ENCODE measurements at places on chromosomes 7 and 10.

GRCh38 chr7:116673457-116673865 lies 1.5 kb downstream of the MET start:
- DNase-seq, result no peak

DNA sequence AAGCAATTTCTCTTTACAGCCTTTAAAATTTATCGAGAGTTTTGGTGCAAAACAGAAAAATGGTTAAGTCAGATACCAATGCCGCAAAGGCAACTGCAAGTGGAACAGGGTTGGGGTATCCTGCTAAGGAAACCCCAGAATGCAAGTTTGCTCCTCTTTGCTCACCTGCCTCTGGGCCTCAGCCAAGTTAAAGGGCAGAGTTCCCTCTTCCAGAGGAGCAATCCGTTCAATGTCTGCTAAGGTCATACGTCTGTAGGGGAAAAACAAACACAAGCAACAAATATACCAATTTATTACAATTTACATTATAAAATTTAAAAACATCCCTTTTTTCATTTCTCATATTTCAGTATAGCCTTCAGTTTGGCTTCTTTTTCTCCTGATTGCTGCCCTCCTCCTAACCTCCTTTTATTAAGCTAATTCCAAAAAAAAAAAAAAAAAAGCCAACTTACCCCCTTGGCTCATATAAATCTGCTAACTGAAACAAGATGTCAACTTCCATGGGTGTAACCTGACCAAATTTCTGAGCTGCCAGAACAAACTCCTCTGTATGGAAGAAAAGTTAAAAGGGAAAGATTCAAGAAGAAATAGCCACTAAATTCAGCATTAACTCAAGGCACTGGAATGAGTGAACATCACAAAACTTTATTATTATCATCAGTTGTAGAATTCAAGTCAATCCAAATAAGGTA lies 132.6 kb downstream of the SLC25A13 start:
- no peak for DNase-seq

- DNase-seq, result no peak
Observed at GRCh38 chr7:130377178-130377577, 3.1 kb upstream of the CPA1 start.

- DNase-seq, result no peak
Observed at GRCh38 chr10:58969576-58969975, 206.9 kb upstream of the PHYHIPL start.

DNA sequence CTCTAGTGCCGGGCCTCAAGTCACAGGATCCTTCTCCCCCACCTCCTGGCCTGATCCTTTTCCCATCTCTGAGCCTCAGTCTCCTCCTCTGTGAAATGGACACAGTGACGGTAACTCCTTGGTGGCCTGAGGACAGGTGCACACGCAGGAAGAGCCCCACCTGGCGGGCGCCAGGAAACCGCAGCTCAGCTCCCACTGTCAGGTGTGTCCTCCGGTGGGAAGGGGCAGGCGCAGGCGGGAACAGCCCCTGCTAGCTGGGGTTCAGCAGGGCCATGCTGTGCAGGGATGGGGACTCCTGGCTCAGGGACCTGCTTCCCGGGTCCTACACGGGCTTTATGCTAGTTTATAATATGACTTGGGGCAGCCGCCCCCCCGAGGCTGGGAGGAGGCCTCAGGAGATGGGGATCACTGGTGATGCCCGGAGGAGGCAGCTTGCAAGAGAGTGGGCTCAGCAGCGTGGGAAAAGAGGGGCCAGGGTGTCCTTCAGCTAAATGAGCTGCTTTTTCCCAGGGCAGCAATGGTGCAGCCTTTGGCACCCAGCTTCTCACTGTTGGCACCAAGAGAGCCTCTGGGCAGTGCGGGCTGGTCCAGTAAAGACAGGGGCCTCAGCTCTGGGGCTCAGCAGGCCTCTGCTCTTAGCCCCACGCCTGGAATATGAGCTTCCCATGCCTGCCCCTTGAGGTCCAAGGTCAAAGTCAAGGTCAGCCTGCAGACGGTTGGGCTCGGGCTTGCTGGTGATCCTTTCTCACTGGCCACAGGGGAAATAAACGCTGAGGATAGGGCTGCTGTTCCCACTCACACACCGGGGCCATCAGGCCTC lies 68.0 kb upstream of the FAM20C start:
- DNase-seq, result no peak

GRCh38 chr10:124992462-124993344 lies 50.8 kb downstream of the ZRANB1 start:
- peak; percentile 46 for DNase-seq
